ENCODE measurements at places on chromosomes 11 and 22. TPM values are rescaled to one million over a fixed set of nuclear protein-coding genes. Genes with fewer than 3 reads are reported as not detected.
A peak's percentile ranks its signal among the peaks of the same experiment; 100 is the strongest.

Gene P2RY6
- total RNA-seq, result not detected

Gene CFAP300
- 1.2 TPM for total RNA-seq

Gene PTPRJ
- total RNA-seq, result 10.6 TPM

Gene MEI1
- total RNA-seq, result not detected

Gene OR8G1
- total RNA-seq, result not detected

- H3K4me1 ChIP-seq, result no peaks in the 10 kb centered on the region
- no peak overlapping the region for H3K4me3 ChIP-seq
- peaks cover 7% of the 10 kb centered on the region for H3K36me3 ChIP-seq
- DNase-seq, result no peak
Measured at GRCh38 chr11:35106595-35106994, 32.4 kb upstream of the CD44 start.

- no peak overlapping the region for H3K27ac ChIP-seq
- H3K36me3 ChIP-seq, result peaks cover 5% of the 10 kb centered on the region
- no peaks in the 10 kb centered on the region for H3K27me3 ChIP-seq
- no peaks in the 10 kb centered on the region for H3K4me1 ChIP-seq
Measured at GRCh38 chr11:36586543-36586942, 7.8 kb upstream of the IFTAP start.

- no peak for DNase-seq
- H3K4me1 ChIP-seq, result no peaks in the 10 kb centered on the region
- H3K4me3 ChIP-seq, result no peak overlapping the region
- 0 out of 2 replicates have a peak, but pooled peaks cover 3% of the 10 kb centered on the region for H3K36me3 ChIP-seq
Measured at GRCh38 chr11:47603295-47603694, 9.1 kb upstream of the C1QTNF4 start.

DNA sequence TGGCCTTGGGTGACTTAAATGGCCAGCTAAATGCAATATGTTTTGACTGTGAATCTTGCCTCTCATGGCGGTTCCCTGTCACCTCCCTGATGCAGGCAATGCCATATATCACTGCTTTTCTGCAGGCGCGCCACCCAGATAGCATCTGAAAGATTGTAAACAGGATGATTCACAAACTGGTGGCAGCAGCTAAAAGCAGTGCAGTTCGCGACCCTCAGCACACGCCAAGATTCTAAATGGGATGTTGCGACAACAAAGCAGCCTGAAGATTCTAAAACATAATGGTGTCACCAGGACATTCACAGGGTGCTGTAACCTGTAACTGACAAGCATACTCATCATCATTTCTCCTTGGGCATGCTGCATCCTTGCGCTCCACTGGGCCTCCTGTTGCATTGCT is 440.4 kb upstream of the CADM1 start:
- H3K36me3 ChIP-seq, result no peaks in the 10 kb centered on the region
- no peak for DNase-seq
- no peak overlapping the region for H3K27ac ChIP-seq
- no peaks in the 10 kb centered on the region for H3K4me1 ChIP-seq
- no peak overlapping the region for H3K4me3 ChIP-seq
- no peaks in the 10 kb centered on the region for H3K27me3 ChIP-seq

DNA sequence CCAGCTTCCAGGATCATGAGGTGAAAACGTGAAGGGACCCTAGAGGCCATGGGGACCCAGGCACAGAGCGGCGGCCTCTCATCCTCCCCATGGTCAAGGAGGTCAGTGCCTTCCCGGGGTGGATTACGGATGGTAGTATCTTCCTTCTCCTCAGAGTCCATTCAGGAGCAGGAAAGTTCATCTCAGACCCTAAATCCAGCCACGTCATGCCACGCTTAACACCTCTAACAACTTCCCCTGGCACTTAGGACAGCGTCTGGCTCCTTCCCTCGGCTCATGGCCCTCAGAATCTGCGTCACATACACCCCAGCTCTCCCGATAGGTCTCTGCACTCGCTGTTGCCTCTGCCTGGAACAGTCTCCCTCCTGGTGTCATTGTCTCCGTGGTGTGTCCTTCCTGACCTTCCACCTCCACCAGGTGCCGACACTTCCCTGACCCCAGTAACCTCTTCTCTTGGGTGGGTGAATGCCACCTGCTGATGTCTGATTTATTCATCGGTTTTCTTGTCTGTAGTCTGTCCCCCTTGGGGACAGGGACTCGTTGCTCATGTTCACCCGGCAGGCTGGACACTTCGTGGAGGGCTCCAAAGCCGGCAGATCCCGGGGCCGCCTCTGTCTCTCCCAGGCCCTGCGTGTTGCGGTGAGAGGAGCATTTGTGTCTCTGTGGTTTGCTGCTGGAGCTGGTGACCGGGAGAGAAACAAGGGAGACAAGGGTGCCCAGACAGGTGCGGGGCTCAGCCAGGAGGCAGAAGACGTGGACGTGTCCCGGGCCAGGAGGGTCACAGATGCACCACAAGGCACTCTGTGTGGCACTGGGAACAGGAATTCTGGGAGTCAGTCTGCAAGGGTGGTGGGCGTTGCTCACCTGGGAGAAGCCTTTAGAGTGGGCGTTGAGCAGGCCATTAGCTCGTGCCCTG is 1.4 kb downstream of the MYEOV start:
- peaks cover 3% of the 10 kb centered on the region for H3K4me1 ChIP-seq
- no peaks in the 10 kb centered on the region for H3K36me3 ChIP-seq

DNA sequence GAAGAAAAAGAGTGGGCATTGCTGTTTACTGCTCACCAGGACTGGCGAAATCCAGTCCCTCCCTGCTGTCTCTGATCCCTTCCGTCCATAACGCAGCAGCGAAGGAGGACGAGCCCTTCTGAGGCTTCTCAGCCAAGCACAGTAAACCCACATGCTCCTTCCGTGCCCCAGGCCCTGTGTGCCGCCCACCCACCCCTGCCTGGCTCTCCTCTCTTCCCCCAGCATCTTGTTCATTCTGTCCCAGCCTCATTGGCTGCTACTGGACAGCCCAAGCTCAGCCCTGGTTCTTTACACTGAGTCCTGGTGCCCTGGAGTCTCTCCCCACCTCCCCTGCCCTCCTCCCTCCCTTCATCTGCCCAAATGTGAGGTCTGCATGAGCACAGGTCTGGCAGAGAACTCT is 559.7 kb downstream of the BRD1 start:
- peak overlapping the region; percentile 38 for H3K4me3 ChIP-seq
- peaks cover 10% of the 10 kb centered on the region for H3K4me1 ChIP-seq
- H3K27me3 ChIP-seq, result peaks cover 5% of the 10 kb centered on the region
- H3K27ac ChIP-seq, result no peak overlapping the region
- H3K36me3 ChIP-seq, result peaks cover 3% of the 10 kb centered on the region
- no peak for DNase-seq

DNA sequence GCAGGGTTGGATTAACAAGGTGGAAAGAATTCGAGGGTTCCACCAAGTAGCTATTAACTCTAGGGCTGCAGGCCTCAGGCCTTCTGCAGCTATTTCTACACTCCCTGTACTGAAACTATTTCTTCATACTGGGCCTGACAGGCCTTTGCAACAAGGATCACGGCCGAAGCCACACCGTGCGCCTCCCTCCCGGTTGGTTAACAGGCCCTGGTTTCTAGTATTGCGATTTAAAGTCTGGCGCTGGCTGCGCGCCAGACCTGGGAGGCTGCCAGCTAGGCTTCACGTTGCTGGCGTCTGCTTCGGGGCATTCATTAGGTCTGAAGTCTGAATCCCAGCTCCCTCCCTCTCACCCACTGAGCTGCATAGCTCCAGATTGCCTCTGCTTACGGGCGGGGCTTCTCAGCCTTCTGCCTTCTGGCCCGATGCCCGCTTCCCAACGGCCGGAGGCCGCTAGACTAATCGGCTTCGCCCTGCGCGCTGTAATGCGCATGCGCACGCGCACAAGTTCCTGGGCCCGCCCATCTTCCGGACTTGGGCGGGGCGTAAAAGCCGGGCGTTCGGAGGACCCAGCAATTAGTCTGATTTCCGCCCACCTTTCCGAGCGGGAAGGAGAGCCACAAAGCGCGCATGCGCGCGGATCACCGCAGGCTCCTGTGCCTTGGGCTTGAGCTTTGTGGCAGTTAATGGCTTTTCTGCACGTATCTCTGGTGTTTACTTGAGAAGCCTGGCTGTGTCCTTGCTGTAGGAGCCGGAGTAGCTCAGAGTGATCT is 1.6 kb downstream of the LDHA start:
- peaks cover 2% of the 10 kb centered on the region for H3K27me3 ChIP-seq
- 0 out of 2 replicates have a peak, but pooled peaks cover 4% of the 10 kb centered on the region for H3K4me1 ChIP-seq
- H3K27ac ChIP-seq, result no peak overlapping the region
- H3K36me3 ChIP-seq, result peaks cover 22% of the 10 kb centered on the region
- DNase-seq, result peak; percentile 98

DNA sequence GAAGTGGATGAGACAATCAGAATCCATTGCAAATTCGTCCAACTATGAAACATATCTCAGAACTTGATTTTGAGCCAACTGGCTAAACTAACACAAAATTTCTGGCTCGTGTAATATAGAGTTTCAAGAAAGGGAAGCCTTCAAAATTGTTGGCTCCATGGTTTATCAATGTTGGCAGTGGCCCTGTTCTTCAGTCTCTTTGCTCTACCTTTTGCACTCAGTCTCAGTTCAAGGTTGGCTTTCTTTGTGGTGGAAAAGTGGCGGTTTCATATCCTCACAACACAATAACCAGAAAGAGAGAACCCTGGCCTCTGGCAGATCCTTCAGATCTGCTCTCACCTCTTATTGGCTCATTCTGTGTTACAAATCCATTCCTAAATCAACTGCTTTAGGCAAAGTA is 473.8 kb upstream of the API5 start:
- no peak for DNase-seq
- no peak overlapping the region for H3K27ac ChIP-seq
- H3K36me3 ChIP-seq, result no peaks in the 10 kb centered on the region
- H3K27me3 ChIP-seq, result no peaks in the 10 kb centered on the region
- peaks cover 8% of the 10 kb centered on the region for H3K4me1 ChIP-seq

- H3K27me3 ChIP-seq, result no peaks in the 10 kb centered on the region
- H3K4me1 ChIP-seq, result peaks cover 10% of the 10 kb centered on the region
- peaks cover 2% of the 10 kb centered on the region for H3K36me3 ChIP-seq
- H3K27ac ChIP-seq, result no peak overlapping the region
- DNase-seq, result no peak
- H3K4me3 ChIP-seq, result no peak overlapping the region
Measured at GRCh38 chr11:117872975-117873827, 3.3 kb downstream of the FXYD6 start.

DNA sequence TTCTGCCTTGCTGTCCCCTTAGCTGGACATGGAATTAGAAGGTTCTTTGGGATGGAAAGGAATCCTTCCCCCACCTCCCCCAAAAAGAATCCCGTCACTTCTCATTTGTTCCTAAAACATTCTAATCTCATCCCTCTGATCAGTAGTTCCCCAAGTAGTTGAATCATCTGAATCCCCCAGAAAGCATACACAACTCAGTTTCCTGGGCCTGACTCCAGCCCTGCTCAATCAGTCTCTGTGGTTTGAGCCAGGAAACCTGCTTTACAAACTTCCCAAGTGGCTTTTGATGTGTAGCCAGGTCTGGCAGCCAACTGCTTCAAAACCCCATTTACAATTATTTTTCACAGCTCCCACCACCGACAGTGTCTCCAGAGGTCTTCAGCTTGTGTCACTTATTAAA is 20.2 kb downstream of the C22orf31 start:
- peaks cover 29% of the 10 kb centered on the region for H3K36me3 ChIP-seq
- no peaks in the 10 kb centered on the region for H3K27me3 ChIP-seq
- H3K4me1 ChIP-seq, result no peaks in the 10 kb centered on the region
- no peak for DNase-seq
- no peak overlapping the region for H3K27ac ChIP-seq
- no peak overlapping the region for H3K4me3 ChIP-seq

DNA sequence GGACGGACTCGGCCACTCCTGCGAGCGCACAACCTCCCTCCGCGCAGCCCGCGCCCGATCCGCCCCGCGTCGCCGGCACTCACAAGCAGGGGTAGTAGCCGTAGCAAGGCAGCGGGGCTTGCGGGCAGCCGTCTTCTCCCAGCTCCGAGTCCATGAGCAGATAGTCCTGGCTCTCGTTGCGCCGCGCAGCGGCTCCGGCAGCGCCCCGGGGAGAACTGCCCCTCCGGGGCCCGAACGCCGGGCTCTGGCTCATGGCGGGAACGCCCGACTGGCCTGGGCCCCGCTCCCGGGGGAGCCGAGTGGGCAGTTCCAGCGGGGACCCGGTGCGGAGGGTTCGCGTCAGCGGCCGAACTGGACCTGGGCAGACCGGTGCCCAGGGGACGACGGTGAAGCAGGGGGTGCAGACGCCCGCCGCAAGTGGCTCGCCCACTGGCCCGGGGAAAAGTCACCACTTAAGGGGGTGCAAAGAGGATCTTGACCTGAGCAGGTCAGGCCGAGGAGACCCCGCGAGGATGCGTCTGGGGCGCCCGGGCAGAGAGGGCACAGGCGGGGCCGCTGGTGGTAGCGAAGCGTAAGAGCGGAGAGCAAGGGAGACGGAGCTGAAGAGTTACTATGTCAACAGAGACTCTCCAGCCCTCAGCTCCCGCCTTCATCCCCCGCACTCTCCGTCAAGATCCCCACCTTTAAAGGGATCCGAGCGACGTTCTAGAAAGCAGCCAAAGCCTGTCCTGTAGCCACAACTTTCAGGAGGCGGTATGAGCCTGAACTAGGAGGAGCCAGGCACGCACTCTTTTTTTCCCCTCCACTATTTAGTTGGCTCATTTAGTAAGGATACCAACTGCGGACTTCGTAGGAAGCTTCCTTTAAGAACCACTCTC is at the start of gene TRPC6:
TRPC6 (minus strand) TSS at position 757 of the 878 bp plus-strand sequence; CDS start at position 253, 504 bp downstream.
- H3K36me3 ChIP-seq, result peaks cover 8% of the 10 kb centered on the region
- no peak within 1 kb of the TSS for H3K27ac ChIP-seq
- no peaks in the 10 kb centered on the region for H3K4me1 ChIP-seq
- peak within 1 kb of the TSS; percentile 84 for H3K4me3 ChIP-seq
- DNase-seq, result peak; percentile 78

DNA sequence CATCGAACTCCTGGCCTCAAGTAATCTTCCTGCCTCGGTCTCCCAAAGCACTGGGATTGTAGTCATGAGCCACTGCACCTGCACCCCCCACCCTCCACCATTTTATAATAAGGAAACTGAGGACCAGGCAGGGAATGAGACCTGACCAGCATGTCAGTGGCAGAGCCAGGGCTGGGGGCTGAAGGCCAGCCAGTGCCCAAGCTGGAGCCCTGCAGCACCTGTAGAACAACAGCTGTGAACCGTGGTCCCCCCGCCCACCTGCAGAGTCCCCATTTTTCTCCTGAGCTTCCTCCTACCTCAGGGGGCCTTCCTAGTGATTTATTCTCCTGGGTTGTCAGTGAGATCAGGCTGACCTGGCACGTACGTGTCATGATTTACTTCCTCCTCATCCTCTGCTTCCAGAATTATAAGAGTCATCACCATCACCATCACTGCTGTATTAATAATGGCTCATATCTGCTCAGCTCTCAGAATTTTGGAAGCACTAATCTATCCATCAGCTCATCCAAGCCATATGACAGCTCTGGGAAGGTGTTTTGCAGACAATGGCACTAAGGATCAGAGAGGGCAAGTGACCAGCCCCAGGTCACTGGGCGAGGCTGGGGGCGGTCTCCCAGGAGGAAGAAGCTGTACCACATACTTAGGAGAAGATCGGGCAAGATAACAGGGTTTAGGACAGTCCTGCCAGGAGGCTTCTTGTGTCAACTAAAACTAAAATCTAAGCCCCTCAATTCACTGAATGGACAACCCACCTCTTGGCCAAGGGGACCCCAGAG is 5.5 kb upstream of the SLCO2B1 start:
- no peak overlapping the region for H3K4me3 ChIP-seq
- H3K27ac ChIP-seq, result no peak overlapping the region
- peaks cover 5% of the 10 kb centered on the region for H3K4me1 ChIP-seq
- H3K27me3 ChIP-seq, result no peaks in the 10 kb centered on the region
- H3K36me3 ChIP-seq, result no peaks in the 10 kb centered on the region

Measured in H9 (cell line).